ENCODE measurements at places on chromosomes 2 and 18.

- no peak for DNase-seq
Observed at GRCh38 chr2:218149848-218150440, 16.8 kb downstream of the CXCR1 start.

DNA sequence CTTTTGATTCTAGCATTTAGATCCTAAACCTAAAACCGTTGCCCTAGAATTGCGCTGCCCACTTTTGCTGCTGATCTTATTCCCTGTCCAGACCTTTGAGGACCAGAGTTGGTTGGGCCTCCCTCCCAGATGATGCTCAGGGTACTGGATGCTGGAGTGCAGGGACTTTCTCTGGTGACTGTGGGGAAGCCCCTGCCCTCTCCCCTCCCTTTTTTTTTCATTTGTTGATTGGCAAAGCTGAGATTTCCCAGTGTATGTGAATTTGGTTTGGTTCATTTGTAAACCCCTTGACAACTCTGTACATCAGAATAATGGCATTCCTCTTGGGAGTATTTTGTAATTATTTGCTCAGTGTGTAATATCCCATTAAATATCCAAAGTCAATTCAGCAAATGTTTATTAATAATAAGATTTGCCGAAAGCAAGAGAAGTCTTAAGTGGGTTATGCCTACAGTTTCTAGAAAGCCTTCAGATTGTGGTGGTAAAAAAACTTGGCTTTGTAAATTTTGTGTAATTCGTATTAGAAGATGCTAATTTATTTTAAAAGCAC lies 28.3 kb downstream of the RAB31 start:
- DNase-seq: no peak

- DNase-seq: peak; percentile 99
Observed at GRCh38 chr2:237291138-237291792, 122.7 kb downstream of the COL6A3 start.

GRCh38 chr2:46983065-46983801 lies 67.6 kb upstream of the MCFD2 start:
- DNase-seq: peak; percentile 63

- peak; percentile 27 for DNase-seq
Observed at GRCh38 chr2:19536136-19536535, 177.7 kb upstream of the OSR1 start.

GRCh38 chr2:124804014-124804940 lies 779.2 kb downstream of the CNTNAP5 start:
- peak; percentile 33 for DNase-seq

- DNase-seq: peak; percentile 90
Observed at GRCh38 chr2:151357359-151357758, at the start of gene TNFAIP6. TSS of gene TNFAIP6 (plus strand) at chr2:151357592. CDS start at chr2:151357667, 75 bp downstream.

DNA sequence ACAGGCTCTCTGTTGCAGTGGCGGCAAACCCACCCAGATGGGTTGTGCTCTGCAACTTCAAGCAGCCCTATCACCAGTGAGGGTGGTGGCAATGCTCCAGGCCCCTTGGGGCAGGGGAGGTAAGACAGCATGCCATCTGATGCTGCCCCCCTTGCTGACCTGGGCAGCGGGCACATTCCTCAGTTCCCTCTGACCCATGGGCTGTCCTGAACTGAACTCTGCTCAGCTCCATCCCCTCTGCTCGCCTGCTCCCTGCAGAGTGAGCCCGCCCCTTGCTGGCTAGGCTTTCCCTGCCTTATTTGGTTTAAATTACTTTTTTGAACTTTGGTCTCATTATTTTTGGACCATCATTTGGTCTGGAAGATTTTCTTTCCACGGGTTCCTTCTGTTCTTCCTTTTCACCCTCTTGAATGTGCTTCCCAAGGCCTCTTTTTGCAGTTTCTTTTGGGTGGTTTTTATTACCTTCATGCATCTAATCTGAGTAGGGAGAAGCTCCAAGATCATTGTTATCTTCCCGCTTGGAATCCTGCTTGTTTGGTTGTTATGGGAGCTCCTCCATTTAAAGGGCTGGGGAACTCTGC lies 565.4 kb downstream of the TNS1 start:
- no peak for DNase-seq

DNA sequence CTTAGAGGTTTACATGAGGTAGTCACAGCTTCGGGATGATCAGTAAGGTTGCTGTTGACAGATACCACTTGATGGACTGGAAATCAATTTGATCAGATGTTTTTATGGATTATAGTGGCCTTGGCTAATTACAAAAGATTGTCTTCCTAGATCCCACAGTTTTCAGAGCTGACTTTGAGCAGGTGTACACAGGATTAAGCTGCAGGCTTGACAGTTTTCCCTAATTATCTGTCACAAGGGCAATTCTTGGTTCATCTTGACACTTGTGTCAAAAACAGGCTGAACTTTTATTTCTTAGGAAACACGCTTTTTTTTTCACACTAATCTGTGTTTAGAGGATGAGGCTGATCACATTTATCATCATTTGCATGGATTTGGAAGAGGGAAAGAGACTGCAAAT lies 824.0 kb upstream of the PIK3C3 start:
- DNase-seq: no peak

- DNase-seq: no peak
Observed at GRCh38 chr2:31223026-31223425, 5.7 kb upstream of the CAPN14 start.

GRCh38 chr18:61901323-61901986 lies 8.6 kb upstream of the RNF152 start:
- DNase-seq: peak; percentile 75

GRCh38 chr2:10034333-10035052 lies 8.9 kb upstream of the KLF11 start:
- no peak for DNase-seq

- DNase-seq: no peak
Observed at GRCh38 chr2:101362316-101362715, 25.0 kb downstream of the CREG2 start.

DNA sequence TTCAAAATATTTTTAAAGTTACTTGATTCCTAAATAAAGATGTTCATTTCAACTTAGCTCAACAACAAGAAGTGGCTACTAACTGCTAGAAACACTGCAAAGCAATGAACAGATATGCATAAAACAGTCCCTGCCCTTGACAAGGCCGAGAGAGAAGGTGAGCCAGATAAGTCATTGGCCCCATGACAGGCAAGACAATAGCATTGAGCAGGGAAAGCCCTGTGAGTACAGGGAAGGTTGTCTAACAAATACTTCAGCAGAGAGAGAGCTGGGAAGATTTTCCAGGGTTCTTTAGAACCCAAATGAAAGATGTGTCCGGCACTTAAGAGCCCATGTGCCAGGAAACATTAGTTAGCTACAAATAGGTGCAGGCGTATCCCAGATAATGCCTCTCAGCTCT lies 4.7 kb downstream of the LAMA1 start:
- DNase-seq: no peak

DNA sequence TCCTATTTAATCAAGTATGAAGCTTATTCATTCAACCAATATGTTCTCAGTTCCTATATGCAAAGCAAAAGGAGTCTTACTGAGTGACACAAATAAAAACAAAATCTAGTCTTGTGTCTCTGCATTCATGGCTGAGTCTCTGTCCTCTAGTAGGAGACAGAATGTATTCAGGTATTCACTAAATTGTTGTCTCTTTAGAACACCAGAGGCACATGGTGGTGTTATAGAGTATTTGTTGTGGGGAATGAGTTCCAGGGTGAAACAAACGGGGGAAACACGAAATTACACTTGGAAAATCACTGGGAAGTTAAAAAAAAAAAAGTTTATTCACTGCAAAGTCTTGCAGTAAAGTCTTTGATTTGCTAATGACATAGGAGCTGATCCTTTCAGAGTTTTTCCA lies 131.7 kb upstream of the FSHR start:
- DNase-seq: no peak

DNA sequence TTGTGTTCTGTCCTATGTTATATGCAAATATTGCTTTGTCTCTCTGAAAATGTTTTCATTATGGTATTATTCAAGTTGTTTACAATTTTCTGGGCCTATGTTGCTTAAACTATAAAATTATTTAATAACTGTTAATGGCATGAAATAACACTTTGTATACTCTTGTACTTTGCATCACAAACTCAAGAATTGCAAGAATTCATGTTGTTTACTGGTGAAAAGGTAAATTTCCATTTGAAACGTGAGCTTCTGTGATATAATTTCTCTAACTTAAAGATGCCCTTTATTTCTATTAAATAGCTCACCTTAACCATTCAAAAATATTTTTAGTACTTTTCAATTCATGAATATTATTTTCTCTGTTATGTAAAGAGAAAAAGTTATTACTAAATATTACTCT lies 1504.2 kb downstream of the SUCLG1 start:
- DNase-seq: no peak

DNA sequence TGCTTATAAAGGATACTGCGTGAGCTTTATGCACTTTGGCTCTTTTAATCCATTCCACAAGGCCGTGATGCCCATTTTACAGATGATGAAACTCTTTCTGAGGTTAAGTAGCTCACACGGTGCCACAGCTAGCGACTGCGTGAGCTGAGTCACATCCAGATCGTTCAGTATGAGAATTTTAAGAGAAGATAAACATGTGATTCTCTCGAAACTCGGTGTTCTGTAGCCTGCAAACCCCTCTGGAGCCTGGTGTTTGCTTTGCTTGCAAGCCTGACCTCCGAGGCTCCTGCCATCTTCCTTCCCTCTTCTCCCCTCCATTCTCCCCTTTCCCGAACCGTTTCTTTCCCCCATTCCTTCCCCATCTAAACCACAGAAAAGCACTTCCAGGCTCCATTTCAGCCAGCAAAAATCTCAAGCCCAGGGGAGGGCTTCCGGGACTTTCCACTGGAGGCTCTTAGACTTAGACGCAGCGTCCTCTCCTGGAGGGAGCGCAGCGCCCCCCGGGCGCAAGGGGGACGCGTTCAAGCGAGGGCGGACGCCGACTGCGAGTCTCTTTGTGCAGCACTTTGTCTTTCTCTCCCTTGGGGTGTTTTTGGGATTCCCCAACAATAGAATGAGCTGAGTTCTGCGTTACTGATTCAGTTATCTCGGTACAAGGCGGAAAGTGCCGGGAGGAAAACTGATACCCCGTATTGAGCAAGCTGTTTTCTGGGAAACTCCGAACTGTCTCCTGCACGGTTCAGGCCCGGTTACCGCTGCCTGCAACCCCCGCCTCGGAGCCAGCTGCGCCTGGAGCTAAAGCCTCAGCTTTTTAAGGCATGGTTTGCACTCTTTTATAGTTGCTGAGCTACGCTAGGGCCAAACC lies 38.0 kb downstream of the CYP1B1 start:
- peak; percentile 58 for DNase-seq

- no peak for DNase-seq
Observed at GRCh38 chr2:98959810-98960507, 23.9 kb upstream of the CRACDL start.

- peak; percentile 78 for DNase-seq
Observed at GRCh38 chr2:112869258-112869842, 32.8 kb upstream of the IL1B start.

DNA sequence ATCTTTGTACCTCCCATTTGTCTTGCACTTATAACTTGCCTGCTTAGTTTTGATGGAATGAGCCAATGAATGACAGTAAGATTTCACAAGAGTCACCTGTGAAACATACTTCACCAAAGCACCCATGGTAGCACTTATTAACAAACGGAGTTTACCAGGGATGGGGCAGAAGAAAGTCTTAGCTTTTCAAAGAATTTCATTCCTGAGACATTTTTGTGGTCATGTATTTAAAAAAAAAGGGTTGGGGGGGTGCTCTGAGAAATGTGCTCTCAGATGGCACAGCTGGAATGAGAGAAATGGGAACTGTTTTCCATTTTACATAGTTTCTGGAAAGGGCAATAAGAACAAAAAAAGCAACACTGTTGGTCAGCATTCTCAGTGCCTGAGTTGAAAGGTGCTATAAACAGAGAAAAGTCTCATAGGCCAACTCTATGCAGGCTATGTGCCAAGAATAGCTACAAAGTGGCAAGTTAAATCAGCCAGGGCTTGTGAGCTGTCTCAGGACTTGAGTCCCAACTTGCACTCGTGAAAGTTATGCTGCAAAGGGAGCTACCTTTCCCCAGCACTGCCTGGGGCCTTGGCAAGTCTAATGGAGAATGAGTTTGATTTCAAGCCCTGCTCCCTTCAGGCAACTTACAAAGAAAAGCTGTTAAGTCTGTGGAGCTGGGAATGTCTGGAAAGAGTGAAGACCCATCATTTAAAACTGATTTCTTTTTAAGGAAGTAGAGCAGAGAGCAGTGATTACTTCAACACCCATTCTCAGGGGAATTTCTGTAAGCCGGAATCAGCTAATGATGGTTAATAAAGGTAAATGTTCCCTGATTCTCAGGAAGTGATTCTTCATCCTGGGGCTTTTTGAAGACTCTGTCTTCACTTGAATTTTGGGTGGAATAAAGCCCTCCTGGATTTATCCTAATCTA lies 170.6 kb downstream of the SLC8A1 start:
- peak; percentile 39 for DNase-seq

GRCh38 chr2:158031371-158031770 lies 70.3 kb upstream of the UPP2 start:
- no peak for DNase-seq

DNA sequence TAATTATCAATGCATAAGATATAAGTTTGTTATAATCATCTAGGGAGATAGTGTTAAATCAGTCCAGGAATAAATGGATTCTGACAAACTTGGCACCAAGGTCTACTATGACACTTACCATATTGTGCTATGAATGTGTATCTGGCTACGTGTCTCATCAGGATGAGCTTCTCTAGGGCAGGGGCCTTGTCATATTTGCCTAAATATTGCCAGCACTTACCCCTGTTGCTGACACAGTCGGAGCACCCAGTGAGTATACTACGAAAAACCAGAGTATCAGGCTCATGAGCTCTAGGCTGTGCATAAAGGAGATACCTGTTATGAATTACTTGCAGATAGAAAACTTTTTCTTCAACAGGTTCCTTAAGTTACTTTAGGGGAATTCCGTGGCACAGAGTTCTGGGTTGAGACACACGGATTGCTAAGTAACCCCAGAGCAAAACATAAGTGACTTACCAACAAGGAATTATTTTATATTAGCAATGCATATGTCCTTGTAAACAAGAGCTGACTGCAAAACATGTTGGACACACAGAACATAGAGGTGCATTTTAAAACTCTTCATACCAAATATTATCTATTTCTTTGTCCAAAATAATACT lies 7.7 kb upstream of the TTC39C start:
- DNase-seq: peak; percentile 35

DNA sequence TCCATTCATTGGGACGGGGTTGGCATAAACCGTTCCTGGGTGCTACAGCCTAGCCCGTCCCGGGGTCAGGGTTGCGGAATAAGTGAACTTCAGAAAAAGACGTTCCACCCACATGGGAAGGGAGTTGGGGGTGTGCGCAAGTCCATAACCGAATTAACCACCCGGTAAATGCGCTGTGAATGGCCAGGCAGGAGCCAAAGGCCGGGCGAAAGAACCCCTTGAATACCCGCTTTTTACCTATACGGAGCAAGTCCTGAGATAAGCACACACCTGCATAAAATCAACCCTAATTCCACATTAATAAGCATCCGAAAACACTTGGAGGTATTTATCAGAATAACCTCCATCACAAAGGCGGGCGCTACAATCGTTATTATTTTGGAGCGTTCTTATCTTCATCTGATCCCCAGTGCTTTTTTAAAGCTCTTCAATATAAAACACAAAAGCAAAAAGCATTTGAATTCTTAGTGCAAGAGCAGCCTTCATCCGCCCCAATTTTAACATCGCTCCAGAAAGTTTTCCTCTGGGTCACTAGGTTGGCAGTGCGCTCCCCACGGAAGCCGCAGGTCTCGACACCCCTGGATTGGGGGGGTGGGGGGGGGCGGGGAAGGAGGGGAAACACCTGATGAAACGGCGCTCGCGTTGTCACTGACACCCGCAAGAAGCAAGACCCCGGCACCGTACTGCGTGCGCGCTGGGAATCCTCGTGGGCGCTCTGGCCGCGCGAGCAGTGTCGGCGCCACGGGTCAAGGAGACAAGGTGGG lies 1.2 kb downstream of the SATB2 start:
- peak; percentile 53 for DNase-seq

- DNase-seq: no peak
Observed at GRCh38 chr2:185436787-185437372, 301.7 kb upstream of the FSIP2 start.
